ENCODE measurements at places on chromosomes 5 and 9.

- no peak for DNase-seq
Measured at GRCh38 chr5:15993919-15994318, 185.7 kb downstream of the MARCHF11 start.

- no peak for DNase-seq
Measured at GRCh38 chr5:157827423-157827822, 31.5 kb downstream of the CLINT1 start.

- peak; percentile 12 for DNase-seq
Measured at GRCh38 chr9:4298255-4299004, 1.4 kb downstream of the GLIS3 start.

GRCh38 chr9:36827593-36827992, 206.5 kb downstream of the PAX5 start:
- peak; percentile 72 for DNase-seq

DNA sequence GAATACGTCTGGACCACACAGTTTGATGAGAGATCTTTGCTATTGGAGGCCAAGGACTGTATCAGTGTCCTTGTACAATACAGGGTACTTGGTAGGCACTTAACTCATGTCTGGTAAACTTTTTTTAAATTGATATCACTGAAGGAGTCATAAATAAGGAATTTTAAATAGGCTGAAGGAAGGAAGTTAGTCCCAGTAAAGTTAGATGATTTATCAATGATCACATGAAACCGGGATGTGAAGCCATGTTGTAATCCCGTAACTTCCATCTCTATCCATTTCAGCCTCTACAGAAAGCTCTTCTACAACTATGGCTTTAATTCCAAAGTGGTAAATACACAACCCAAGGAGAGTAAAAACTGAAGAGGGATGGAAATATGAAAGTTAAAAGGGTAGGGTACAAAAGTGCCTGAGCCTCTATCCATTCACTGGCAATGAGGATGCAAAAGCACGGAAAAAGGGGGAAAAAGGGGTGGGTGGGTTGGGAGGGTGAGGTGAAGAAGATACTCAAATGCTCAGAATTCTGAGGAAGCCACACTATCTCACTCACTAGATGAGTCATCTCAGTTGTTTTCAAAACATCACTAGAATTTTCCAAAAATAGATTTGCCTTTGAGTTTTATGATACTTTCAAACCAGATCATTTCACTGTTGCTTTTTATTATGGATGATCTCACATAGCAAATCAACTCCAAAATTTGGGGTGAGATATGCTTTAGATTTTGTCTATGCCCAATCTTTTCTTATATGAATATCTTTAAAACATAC, 1053.5 kb downstream of the NR2F1-AS1 start:
- DNase-seq, result no peak

- no peak for DNase-seq
Measured at GRCh38 chr5:77133061-77133758, 46.1 kb upstream of the ZBED3 start.

- DNase-seq, result no peak
Measured at GRCh38 chr9:136086213-136086881, 8.7 kb downstream of the NACC2 start.

GRCh38 chr9:37364751-37365360, 57.6 kb upstream of the GRHPR start:
- no peak for DNase-seq

DNA sequence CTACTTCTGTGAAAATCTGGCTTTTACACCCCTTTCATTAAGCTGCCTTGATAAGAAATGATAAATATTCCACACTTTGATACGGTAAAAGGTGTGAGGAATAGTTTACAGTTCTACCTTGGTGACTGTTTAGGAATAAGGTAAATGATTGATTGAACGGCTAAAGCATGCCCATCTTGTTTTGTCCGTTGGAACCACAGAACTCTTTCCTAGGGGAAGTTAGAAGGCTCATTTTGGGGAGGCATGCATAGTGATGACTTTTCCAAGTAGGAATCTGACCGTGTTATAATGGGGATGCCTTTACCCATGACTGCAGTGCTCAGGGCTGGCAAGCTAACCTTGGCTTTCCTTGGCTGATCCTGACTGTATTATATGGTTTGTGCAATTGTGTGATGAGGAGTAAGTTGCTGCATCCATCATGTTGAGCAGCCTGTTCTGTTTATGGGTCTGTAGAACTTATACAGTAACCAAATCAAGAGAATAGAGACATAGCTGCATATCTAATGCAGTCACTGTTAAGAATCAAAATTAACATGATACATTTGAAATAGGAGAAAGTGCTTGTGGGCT, 24.5 kb downstream of the PCSK5 start:
- DNase-seq, result no peak

DNA sequence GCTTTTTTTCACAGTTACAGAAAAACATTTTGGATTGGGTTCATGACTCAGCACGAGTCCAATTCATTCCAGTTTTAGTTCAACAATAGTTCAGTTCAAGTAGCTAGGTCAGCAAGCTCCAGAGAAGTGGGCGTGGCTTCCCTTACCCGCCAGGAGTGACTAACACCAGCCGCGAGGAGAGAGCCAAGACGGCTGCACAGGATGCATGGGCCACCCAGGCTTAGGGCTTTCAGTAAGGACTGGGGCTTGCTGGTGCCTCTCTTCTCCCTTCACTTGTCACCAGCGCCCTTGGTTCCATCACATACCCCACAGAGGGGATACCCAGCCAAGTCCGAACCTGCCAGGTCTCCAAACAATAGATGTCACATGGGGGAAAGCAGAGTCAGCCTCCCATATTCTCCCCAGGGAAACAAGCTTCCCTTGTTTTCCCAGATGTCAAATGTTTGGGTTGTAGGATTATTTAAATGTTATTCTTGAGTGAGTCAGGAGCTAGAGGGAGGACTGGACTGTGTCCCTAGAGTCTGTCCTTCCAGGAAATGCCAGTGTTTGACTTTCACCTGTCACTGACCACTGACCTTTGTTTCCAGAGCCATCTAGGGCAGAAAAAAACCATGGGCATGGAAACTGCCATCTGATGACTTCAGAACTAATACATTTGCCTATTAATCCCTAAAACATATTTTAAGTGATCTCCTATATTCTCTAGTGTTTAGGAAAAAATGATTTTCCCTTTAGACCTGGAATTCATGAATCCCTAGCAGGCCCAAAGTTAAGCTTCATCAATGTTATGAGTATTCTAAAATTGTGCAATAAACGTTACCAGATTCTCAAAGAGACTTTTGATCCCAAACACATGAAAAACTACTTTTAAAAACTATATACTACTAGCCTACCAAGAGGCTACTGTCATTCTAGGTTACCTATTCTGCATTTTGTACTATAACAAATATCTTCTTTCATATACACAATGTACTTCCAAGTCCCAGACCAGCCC, 51.9 kb downstream of the NIPAL4 start:
- DNase-seq, result no peak

DNA sequence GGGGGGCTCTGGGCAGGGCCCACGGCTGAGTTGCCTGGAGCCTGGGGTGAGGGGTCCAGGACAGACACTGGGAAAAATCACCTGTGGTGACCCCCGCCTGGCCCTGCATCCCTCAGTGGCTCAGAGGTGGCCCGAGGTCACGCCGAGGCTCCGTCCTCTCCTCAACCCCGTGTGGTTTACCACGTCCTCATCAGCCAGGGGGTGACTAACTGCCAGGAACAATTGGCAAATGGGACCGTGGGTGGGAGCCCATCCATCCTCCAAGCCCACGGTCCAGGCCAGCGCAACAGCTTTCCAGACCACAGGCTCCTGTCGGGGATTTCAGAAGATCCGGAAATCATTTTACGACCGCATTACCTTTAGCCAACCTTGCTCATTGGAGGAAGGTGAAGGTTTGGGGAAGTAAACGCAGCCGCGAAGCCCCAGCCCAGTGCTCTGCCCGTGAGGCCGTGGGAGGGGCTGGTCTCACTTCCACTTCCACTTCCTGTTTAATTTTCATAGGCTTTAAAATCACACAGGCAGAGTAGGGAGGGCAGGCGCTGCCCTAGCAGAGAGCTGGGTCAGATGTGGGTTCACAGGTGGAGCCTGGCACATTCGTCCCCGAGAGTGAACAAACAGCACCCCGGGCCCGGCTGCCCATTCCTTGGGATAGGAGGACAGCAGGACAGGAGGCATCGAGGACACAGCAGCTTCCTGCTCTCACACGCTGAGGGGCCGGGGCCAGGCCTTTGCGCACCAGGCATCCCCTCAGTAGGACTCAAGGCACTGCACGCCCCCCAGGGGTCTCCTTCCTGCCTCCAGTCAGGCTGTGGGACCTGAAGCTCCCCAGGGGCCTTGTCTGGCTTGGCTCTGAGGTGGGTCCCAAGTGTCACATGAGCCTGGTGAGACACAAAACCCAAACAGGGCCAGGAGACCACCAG, 19.8 kb upstream of the SLC9A3 start:
- no peak for DNase-seq

DNA sequence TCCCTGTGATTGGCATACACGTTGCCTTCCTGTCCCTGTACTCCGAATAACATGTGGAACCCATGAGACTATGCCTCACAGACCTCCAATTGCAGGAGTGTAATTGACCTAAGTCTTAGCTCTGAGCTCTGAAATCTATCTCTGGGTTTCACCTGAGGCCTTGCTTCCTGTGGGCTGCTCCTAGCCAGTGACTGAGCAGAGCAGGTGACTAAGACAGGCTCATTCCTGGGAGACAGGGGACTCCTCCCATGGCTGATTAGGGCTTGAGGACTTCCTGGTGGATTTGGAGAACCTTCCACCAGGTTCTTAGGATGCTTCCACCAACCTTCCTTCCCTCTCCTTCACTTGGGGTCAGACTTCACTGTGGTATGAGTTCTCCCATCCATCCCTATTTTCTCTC, 22.3 kb upstream of the MIER3 start:
- no peak for DNase-seq

DNA sequence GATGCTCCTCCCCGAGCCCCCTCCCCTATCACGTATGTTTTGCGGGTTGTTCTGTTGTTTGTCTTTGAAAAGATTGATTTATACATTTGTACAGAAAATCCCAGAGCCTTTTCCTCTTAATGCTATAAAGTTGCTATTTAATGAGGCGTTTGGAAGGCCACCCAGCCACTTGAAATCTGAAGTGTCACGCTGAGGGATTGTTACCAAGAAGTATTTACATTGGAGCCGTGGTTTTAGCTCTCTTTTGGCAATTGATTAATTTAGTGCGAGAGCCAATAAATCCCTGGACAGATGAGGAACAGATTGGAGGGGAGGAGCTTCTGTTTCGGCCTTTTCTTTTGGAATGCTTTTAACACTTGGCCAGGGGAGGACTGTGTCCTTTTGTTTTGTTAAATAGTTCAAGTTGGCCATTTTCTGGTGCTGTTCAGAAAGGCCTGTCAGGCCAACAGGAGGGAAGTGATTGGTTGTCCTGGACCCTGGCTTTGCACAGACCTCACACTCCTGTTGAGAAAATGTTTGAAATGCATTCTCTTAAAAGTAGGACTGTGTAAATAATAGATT, 250.2 kb downstream of the PDZD2 start:
- DNase-seq, result no peak

DNA sequence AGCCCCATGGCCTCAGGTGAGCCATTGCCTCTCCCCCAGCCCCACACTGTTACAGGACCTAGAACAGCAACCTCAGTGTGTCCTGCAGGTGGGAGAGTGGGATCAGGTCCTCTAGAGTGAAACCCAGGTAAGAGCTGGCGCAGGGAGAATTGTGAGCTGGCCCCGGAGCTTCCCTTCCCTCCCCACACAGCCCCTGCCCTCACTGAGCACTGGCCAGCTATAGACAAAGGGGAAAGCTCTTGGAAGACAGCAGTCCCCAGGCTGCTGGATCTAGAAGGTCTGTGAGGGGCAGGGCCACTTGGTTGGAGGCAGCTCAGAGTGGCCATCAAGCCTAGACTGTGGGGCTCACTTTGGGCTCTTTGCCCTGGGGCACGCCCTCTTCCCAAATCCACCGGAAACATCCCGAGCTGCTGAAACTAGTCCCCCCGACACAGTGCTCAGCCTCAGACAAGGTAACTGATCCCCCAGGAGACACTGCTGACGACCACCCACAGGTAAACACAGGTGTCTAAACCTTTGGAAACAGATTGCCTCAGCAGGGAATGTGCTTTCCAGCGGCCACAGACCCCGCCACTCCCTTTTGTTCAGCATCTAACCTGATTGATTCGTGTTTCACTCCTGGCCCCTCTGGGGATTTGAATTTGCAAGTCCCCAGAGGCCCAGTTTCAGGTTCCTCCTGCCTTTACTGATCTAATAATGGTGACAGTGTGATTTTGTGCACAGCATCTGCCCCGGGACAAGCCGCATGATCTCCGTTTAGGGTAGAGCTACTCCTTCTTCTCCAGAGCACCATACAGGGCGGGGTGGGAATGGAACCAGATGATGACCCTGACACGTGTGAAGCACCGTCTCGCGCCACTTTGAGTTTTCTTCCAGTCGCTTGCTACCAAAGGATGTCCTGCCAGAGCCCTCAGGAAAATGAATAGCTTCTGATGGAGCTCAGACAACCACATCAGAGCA, 42.2 kb upstream of the ADAMTS2 start:
- DNase-seq, result no peak

DNA sequence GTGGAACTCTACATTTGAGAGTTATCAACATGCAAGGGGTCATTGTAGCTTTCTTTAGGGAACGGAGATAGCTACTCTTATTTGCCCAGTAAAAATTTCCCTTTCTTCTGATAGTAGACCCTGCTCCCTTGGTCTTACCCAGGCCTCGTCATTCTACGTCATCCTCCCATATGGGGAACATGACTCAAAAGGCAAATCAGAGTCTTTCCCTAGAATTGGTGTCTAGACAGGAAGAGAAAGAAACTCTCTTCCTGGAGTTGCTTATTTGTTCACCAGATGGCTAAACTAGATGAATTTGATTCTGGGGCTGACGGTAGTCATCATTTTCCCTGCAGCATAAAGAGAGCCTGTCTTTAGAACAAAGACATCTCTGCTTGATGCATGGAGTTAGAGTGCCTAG, 12.2 kb upstream of the SLC38A9 start:
- no peak for DNase-seq

GRCh38 chr9:38768351-38768761, 48.4 kb upstream of the FAM240B start:
- no peak for DNase-seq

DNA sequence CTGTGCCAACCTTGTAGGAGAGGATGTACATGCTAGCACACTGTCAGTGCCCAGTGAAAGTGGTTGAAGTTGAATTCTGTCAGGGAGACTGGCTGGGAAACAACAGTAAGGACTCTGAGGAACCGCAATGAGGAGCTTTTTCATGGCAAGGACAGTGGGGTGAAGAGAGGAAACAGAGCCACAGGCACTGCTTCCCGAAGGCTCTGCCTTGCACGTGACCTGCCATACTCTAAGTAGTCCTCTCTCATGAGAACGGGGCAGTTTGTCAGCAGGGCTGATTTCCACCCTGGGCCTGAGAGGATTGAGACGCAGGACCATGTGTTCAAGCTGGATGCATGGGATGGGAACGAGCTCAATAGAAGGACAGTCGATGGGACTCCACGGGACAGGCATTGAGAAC, 106.6 kb upstream of the CTSL start:
- no peak for DNase-seq

- DNase-seq, result no peak
Measured at GRCh38 chr9:92659601-92660000, 10.3 kb downstream of the IPPK start.

- no peak for DNase-seq
Measured at GRCh38 chr5:176652136-176652535, 4.9 kb downstream of the TSPAN17 start.

All from HuH-7 (cell line).